ENCODE measurements at places on chromosomes 3 and 15.

GRCh38 chr3:48400824-48401433, 28.9 kb downstream of the FBXW12 start:
- peak; percentile 66 for DNase-seq

DNA sequence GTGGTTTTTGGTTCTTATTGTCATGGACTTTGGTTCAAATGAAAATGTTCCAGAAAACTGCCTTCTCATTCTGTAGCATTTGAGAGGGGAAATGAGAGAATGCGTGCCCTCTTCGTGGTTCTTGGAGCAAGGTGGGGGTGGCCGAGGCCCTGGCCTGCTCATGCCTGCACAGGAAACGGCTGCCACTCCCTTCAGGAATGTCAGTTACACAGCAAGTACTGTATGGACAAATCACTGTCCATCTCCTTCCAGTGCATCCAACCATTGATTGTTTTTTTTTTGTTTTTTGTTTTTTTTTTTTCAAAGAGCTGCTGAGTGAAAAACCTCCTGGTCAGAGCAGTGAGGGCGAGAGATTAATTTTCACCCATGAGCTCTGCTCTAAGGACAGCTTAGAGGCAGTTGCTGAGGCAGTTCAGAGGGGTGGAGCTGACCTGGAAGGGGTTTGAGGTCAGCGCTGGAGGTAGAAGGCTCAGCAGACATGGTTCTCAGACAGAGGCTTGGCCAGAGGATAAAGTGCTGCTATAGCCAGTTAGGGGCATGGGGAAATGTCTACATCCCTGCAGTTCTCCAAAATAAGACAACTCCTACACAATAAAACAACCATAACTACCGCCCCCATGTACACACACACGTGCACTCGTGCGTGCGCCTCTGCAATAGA, 20.2 kb upstream of the KIF23 start:
- DNase-seq = no peak

DNA sequence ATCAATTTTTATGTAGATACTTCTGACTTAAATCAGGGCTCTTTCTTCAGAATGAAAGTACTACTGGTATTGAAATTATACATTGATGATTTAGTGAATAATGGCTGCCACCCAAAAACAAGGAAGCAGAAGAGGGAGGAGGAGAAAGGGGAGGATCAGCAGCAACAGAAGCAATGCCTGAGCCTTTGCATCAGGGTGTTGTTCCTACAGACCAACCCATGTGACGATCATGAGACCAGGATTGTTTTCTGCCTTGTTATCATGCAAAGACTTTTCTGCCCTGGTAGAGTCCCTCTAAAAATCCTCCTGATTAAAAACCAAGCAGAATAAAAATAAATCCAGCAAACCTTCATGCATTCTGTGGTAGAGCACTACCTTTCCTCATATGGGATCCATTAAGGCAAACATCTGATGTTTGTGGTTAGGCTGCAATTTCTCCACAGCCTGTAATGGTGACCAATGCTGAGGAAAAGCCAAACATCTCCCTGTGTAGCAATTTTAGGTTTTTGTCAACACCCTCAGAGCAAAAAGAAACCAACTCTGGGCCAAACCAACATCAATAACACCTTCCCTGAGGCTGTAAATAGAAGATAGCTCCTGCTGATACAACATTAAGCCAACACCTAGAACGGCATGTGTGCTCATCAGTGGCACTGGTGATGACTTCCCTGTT, 191.7 kb downstream of the ATP8B4 start:
- no peak for DNase-seq

DNA sequence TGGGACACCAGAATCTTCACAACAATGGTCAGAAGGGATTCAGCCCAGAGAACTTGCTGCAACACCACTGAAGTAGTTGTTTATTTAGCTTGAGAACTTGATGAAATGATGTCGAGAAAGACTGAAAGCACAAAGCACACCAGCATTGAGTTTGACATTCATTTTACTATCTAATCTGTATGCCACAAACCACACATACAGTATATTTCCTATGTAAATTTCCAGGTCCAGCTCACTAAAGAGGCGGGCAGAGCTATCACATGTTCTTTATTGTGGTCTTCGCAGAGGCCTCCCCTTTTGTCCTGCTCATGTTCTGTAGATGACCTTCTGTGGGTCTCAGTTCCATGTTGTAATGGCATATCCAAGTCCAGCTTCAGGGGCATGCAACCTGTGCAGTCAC, 10.4 kb upstream of the FMN1 start:
- DNase-seq = no peak

DNA sequence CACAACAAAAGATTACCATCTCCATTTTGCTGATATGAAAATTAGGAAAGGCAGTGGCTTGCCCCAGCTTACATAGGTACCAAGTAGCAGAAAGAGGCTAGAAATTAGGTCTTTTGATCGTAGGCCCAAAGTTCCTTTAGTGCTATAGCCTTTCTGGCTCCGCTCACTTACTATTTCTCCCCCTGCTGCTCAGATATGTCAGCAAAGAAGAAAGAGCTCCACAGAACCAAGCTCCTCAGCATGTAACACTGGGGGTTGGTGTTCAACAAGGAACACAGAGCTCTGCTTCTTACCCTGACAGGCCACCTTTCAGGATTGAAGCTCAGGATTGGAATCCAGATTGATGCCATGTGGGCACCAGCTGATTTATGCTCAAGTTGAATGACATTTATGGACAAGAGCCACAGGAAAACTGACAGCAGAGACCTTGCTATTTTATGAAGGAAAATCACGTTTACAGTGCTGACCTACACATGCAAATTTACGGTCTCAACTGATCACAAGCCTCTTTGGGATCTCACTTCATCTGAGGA, 6.1 kb upstream of the IL12A start:
- DNase-seq = no peak

DNA sequence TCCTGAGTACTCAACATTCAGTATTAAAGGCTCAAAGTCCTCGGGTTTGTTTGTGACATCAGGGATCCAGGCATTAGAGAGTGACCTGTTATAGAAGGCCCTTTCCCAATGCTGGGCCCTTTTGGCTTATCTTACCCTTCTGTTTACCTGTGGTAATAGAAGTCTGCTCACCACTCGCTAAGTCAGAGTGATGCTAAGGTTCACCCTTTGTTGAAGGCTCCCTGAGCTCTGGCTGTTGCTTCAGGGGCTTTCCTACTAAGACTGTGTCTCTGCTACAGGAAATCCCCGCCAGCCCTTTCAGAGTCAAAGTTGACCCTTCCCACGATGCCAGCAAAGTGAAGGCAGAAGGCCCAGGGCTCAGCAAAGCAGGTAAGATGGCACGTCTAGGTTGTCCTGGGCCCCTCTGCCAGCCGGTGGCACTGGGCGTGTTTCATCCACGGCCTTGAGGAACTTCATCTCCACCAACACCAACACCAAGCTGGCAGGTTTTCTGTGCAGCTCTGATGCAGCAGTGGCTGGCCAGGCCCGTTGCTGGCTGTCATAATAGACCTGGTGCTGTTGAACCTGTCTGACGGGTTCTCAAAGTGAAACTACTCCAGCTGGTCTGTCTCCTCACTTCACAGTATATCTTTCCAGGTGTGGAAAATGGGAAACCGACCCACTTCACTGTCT, 99.1 kb downstream of the DNASE1L3 start:
- DNase-seq = no peak

DNA sequence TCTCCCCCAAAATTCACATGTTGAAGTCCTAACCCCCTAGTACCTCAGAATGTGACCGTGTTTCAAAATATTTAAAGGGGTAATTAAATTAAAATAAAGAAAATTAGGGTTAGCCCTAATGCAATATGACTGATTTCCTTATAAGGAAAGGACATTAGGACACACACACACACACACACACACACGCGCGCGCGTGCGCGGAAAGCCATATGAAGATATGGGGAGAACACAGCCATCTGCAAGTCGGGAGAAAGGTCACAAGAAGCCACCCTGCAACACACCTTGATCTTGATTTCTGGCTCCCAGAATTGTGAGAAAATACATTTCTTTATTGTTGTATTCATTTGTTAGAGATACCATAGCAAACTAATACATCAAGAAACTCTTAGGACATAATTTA, 54.6 kb upstream of the STXBP5L start:
- no peak for DNase-seq

DNA sequence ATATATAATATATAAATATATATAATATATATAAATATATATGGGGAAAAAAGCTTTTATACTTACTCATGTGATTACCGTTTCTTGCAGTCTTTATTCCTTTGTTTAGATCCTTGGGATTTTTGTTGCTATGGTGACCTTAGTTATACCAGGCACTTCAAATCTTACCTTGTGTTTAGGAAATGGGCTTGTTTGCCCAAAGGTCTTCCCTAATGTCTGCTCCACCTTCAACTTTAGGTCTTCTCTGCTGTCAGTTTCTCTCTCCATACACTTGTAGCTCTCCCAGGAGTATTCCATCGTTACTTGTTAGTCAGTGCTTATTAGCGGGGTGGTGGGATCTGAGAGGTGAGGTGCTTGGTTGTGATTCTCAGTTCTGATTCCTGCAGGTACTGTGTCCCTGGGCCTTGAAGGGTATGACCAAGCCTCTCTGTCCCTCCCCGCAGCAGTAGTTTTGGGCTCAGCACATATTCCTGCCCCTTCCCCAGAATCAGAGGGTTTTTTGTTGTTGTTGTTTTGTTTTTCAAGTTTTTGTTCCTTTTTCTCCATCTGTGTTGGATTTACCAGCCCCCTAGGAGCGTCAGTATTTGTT, 9.6 kb upstream of the LAMP3 start:
- no peak for DNase-seq

- DNase-seq = no peak
These were observed 216.3 kb upstream of the ARPP21 start for GRCh38 chr3:35422836-35423601.

- peak; percentile 61 for DNase-seq
These were observed 98.0 kb upstream of the SLC6A6 start for GRCh38 chr3:14304101-14305045.

GRCh38 chr3:189289251-189289650, 117.5 kb downstream of the TPRG1 start:
- DNase-seq = no peak

DNA sequence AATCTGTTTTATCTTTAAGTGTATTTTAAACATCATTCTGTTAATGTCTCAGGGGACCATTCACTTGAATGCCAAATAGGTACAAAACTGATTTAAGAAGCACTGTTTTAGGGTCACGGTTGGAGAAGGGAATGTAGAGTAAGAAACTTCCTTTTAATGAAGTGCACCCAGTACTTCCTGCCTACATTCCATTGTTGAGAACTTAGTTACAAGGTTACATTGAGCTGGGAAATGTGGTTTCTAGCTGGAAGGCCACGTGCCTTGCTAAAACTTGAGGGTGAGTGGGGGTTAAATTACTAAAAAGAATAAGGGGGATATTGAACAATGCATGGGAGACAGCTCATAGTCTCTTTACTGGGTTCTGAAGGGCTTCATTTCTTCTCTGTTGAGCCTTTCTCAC, 78.3 kb upstream of the TBC1D5 start:
- DNase-seq = no peak

GRCh38 chr3:39513791-39514369, 46.4 kb downstream of the MOBP start:
- no peak for DNase-seq

GRCh38 chr3:107753494-107753893, 230.7 kb downstream of the BBX start:
- peak; percentile 30 for DNase-seq
